EH (cell line): ENCODE measurements at places on chromosomes 7 and 10.

DNA sequence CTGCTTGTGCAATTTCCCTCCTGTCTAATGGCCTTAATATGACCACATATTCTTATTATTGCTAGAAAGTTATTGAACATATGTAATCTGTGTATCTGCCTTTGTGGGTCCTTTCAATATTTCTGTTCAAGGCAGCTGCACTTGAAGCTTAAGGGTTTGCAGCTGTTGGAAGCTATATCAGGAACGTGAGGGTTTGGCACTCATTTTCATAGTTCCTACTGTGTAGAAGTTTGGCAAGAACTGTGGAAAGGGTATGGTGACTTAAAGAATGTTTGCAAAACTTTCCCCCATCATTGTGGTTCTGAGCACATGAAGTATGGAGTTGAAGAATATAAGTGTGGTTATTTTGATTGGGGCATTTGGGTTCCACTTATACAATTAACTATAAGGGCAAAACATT, 144.7 kb upstream of the SEMA3A start:
- DNase-seq = no peak

DNA sequence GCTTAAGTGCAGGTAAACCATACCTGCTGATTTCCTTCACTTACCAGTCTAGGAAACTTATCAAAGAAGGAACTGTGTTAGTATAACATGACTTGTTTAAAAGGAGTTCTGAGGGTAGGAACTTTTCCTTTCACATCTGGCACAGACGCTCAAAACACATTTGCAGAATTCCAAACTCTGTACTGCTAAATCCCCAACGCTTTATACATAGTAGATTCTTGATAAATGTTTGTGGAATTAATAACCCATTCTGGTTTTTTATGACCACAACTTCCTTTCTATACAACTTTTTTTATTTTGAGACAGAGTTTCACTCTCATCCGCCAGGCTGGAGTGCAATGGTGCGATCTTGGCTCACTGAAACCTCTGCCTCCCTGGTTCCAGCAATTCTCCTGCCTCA, 7.7 kb upstream of the TRUB1 start:
- peak; percentile 35 for DNase-seq

DNA sequence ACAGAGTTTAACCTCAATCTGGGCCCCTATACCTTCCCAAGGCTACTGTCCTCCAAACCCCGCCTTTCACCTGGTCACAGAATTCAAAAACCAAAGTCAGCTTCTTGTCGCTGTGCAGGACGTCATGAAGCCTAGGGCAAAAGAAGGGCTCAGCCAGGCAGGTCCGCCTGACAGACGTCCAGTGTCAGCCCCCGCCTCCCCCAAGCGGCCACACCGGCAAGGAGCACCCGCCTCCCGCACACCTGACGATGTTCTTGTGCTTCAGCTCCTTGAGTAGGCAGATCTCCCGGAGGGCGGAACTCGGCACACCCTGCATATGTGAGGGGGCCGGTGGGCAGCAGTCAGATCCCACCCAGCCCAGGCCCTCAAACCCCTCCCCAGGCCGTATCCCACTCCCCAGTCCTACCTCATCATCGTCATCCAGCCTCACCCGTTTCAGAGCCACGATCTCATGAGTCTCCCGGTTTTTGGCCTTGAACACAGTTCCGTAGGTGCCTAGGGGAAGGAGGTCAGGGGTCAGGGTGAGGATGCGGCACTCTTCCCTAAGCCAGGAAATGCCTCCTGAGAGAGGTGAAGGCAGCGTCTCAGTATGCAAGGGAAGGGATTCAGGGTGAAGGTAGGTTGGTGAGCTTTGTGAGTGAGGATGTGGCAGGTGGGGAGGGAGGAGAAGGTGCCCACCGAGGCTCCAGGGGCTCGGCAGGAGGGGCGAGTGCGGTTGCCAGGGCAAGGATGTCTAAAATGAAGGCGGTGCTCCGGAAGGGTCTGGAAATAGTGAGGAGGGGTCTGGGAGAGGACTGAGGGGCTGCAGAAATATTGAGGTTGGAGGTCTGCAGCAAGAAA, 811 bp downstream of the CDK5 start:
- DNase-seq = no peak

DNA sequence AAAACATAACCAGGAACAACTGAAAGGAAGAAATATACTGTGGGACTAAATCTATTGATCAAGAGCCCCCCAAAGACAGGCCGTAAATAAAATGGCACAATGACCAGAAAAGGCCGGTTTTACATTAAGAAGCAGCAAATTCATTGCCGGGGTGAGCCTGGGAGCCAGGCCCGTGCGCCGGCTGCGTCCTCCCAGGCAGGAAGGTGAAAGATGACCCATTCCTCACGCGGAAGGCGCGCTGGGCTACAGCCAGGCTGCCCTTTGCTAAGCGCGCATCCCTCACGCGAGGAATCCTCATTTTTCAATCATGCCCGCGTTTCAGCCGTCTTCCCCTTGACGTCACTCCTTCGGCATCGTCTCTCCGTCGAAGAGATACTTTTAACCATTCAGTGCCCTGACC, 47.6 kb upstream of the MGMT start:
- no peak for DNase-seq

DNA sequence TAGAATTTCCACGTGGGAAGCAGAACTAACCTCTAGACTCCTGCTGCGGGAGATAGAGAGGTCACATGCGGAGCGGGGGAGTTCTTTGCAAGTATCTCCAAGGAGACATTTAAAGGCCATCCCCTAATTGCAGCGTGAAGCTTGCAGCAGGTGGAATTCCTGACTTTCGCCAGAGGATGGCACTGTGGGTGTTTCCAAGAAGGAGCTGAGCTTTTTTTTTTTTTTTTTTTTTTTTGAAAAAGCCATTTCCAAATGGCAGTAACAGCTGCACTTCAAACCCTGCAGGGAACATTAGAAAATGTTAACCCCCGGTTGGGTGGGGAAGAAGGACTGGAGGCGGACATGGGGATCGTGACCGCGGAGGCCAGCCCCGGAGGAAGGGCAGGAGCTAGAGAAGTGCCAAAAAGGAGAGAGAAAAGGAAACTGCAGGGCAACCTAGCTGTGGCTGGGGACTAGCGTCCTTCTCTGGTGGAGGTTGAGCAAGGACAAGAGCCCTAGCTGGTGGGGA, 487.7 kb downstream of the TYW1 start:
- DNase-seq = peak; percentile 53

- no peak for DNase-seq
Measured at GRCh38 chr10:16976803-16977202, 152.8 kb downstream of the CUBN start.

DNA sequence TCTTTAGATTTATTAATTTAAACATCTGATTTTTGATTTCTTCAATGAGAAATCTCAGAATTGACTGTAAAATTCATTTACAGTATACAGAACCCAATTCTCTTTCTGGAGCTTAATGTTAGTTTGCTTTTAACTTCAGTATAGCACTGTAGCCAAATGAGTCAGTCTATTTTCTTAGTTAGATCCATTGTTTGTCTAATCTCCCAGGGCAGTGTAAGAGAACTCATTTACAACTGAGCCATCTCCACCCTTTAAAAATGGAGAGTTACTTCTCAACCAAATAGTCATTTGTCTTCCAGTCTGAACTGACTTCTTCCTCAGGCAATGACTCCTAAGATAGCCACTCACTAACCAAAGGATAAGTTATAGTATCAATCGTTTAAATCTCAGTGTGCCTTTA, 3.0 kb upstream of the WNT2 start:
- DNase-seq = peak; percentile 50

GRCh38 chr10:16822726-16823360, 5.6 kb upstream of the RSU1 start:
- DNase-seq = no peak

GRCh38 chr7:133912916-133913697, 214.0 kb upstream of the LRGUK start:
- peak; percentile 79 for DNase-seq

DNA sequence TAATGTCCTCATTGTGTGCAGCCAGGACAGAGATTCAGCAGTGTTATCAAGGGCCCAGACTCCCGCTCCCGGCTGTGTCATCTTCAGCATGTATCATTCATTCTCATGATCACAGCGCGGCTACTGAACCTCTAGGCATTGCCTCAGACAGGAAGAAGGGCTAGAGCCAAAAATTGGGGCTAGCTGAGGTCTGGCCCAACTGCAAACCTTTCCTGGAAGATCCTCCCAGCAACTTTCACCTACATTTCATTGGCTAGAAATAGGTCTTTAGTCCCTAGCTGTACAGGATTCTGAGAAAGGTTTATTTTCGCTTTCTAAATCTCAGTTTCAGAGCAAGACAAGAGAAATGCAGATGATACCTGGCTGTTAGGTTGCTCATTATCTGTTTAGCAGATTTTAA, 81.9 kb downstream of the CREM start:
- no peak for DNase-seq
